ENCODE measurements at places on chromosomes 4 and X.

DNA sequence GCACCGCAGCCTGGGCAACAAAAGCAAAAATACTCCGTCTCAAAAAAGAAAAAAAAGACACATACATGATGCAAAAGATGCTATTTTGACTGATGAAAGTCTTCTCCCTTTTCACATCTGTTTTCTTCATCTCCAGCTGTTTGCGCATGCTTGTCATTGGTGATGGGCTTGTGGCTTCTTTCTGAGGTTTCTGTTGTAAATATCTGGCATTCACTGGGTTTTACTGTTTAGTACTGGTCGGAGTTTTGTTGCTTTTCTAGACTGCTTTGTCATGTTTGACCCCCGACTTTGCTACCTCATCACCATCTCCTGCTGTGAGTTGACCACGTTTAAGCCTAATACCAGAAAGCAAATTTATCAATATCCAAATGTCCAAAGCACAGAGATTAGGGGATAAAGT lies 34.4 kb downstream of the PTCHD1 start:
- no peak for DNase-seq

DNA sequence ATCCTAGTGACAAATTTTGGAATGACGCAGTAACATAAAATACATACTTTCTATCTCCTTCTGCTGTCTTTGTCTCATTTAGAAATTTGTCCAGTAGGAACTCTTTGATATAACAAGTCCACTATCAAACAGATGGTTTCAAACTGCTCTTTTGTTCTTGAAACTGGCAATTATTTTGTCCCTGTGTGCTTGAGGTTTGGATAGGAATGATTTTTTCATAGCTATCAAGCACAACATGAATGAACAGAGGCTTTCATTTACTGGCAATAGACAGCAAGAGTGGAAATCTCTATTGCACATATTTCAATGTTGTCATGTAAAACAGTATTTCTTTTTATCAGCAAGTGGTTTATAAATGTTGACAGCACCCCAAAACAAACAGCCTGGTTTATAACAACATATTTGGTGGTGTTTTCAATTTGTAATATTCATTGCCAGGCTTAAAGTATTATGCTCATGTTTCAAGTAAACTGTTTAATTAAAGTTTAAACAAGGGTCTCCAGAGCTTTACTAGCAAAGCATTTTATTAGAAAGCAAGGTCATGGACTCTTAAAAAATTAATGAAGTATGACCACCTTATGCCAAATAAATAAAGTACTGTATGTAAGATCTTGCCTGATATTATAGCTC lies 60.0 kb downstream of the TIGD2 start:
- no peak for DNase-seq

GRCh38 chr4:6052679-6053078 lies 34.4 kb upstream of the C4orf50 start:
- DNase-seq: no peak

GRCh38 chrX:81286075-81286474 lies 84.2 kb downstream of the SH3BGRL start:
- DNase-seq: no peak

DNA sequence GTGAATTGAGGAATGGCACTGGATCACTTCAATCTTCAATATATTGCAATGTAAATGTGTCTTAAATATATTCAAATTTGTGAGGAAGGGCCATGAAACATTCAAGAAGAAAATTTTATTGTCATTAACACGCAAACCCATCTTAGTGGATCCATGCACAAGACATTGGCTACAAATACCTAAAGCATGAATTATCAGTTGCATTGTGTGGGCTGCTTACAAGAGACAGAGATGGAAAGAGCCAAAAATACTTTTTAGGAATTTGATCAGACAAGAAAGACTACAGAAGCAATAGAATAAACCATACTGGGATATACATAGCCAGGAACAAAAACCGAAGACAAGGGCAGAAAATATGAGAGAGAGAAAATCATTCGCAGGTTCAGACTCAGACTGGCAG lies 616.2 kb upstream of the GRIA3 start:
- no peak for DNase-seq

- no peak for DNase-seq
These were observed 11.7 kb downstream of the MTTP start for GRCh38 chr4:99586322-99586721.

DNA sequence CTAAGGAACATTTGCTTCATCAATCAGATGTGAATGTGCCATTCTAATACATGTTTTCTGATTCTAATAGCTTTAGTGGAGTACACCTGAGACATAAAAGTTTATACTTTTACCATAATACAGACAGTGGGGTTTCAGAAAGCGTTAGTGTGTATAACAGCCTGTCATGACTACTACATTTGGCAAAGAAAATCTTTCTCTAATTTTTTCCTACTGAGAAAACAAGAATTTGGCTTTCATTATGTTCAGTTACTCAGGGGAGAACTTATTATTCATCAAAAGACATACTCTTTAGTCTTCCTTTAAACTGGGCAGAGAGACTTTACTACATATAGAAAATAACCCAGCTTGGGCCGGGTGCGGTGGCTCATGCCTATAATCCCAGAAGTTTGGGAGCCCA lies 104.9 kb downstream of the PCDH18 start:
- DNase-seq: no peak

DNA sequence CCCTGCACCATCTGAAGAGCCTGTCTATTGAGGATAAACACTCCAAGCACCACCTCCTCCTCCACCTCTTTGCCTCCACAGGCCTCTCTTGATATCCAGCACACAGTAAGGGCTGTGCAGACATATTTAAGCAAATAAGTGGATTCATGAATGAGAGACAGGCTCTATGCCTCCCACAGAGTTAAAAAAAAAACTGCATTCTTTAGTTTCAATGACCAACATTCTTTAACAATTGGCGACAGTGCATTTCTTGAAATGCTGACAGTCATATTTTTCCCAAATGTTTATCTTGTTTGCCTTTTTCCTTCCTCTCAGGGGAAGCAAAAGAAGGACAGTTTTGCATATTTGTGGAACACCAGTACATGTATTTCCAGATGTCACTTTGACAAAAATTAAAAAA lies 38.6 kb downstream of the MXRA5 start:
- no peak for DNase-seq

GRCh38 chr4:1170976-1171310 lies 1.4 kb downstream of the SPON2 start:
- no peak for DNase-seq

DNA sequence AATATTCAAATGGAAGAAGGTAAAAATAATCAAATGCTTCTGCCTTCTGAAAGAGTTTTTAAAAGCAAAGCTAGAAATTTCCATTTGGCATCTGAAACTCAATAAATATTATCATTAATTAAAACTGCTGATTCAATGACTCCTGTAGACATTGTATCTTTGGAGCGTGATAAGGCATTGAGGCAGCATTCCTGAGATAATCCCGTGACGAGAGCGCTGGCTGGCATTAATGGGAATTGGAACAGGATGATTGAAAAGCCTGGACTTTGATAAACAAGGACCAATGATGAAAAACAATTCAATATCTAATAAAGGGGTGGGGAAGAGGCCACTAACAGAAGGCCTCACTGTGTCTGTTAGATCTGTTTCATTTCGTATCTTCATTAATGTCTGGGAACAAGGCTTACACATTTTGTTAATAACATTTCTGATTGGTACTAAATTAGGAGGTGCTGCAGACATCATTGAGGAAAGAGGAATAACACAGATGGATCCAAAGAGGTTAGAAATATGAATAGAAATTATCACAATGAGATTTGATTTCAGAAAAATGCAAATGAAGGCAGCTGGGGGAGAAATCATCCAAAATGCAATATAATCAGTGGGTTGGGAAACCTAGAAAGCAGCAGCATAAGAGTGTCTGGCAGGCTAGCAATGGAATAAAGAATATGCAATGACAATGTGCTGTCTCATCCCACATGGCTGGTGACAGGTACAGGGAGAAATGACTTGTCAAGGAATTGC lies 102.3 kb downstream of the SCD5 start:
- no peak for DNase-seq

- DNase-seq: no peak
These were observed 242.7 kb downstream of the MID1IP1 start for GRCh38 chrX:39043838-39044550.

DNA sequence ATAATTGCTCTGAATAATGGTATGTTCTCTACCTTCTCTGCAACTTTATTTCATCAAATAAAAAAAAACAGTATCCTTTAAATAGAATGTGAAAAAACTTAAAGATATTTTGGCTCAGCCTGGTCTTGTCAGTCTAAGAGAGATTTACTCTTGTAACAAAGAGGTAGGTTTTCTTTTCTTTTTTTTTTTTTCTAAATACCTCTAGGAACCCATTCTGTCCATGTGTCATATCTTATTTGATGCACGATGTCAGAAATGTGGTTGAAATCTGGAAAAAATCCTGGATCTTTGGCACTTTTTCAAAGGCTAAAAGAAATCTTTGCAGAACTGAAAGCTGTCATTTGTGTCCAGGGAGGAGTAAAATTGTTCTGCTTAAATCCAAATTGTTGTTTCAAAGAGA lies 17.3 kb upstream of the FGF5 start:
- no peak for DNase-seq

DNA sequence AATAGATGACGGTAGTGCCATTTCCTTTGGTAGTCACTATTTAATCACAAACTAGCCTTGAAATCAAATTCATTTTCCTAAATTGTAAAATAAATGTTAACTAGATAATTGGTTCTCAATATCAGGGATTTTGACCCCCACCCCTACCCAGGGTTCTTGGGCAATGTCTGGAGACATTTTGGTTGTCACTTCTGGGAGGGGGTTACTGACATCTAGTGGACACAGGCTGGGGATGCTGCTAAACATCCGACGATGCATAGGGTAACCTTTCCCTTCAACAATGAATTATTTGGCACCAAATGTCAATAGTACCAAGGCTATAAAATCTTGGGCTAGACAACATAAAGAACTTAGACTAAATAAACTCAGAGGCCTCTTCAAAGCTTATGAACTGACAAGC lies 285.8 kb upstream of the TRPC5 start:
- DNase-seq: no peak

Data from stimulated activated CD8-positive, alpha-beta memory T cell treated with anti-CD3 and anti-CD28 coated beads, Interleukin-15, amount 100 ng/mL, for 4 hours (primary cell).